ENCODE measurements at places on chromosomes 6 and 20.

DNA sequence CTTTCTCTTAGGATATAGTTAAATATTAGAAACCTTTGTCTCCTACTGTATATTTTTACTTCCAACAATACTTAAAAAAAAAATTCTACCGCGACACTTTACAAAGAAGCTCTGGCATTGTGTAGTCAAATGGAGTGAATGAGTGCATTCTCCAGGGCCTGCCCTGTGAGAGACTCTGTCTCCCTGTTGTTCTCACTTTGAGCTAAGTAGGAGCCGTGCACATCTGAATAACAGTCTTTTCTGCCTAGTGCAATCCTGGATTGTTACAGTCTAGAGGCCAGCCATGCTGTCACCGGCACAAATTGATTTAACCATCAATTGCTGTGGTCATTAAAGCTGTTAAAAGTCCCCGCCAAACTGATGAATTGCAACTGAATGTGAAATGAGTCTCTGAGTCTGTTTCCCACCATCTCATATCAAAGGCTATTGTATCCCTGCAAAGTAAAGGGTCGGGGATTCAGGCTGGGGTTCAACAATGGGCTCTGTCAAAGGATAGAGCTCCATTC is 156.0 kb downstream of the RFPL4B start:
- no peak for DNase-seq

- no peak for DNase-seq
Measured at GRCh38 chr20:59688999-59689398, 84.7 kb downstream of the PHACTR3 start.

DNA sequence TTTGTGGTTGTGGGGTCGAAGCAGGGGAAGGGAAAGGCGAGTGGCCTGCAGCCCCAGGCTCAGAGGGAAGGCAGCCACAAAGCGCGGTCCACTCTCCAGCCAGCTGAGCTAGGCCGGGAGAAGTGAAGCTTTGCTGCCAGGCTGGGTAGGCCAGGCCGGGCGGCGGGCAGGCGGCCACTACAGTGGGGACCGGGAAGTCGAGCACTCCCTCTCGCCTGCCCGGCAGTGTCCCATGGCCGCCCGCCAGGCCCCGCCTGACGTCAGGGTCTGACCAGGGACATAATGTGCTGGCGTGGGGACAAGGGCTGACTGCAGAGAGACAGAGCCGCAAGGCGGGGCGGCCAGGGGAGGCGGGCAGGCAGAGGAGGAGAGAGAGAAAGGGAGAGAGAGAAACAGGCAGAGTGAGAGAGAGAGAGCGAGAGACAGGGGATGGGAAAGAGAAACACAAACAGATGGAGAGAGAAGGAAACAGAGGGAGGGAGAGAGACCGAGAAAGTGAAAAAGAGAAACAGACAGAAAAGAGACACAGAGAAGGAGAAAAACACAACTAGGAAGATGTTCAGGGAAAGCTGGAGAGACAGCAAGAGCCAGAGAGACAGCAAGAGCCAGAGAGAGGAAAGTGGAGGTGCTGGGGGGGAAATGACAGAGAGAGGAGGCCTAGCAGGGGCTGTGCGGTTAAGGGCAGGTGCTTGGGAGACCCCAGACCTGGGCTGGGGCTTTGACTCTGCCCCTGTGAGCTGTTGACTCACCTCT is 94.5 kb upstream of the PTPN1 start:
- DNase-seq: no peak

DNA sequence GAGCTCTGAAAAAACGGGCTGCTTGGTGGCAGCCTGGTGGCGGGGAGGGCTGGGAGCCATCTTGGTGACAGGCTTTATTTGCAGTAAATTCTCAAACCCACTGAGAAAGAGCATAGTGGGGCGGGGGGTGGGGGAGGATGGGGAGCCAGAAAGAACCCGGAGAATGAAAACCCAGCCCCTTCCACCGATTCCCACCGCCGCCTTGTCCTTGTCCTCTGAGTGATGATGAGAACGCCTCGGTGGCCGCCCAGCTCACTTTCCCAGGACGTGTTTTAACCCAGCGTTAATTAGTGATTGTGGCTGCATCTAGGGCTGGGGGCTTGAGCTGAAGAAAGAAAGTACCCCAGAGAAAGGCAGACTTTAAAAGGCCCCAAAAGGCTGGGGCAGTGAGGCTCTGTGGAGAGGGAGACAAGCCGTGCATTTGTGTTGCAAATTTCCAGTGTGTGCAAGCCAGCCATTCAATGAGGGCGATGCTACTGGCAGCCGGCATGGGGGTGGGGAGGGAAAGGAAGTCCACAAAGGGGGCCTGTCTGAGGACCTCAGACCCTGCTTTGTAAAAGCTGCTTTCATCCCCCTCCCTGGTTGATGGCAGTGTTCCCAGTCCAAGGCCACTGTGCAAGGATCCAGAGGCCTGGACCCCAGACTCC is 6.2 kb upstream of the GHRH start:
- no peak for DNase-seq

GRCh38 chr20:62993856-62994494 is 12.8 kb downstream of the BHLHE23 start:
- no peak for DNase-seq

DNA sequence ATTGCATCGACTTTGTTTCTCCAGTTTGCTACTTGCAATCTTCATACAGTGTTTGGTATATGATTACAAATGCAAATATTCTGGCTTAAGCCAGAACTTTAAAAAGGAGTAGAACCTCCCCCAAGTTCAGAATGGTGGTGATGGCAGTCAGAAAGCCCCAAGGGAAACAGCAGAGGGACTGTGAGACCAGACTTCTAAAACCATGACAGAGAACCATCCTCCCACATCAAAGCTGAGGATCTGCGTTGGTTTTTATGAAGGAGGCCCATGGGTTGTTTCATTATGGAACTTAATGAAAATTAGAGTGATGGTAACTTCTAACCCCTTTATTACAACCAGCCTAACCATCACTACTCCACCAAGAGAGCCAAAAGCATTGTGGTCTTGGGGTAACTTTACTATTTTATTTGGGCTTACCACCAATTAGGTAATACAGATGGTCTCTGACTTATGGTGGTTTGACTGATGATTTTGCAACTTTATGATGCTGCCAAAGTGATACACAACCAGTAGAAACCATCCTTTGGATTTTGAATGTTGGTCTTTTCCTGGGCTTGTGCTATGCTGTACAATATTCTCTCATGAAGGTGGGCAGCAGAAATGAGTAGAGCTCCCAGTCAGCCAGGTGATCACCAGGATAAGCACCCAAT is 10.9 kb upstream of the MRS2 start:
- no peak for DNase-seq

DNA sequence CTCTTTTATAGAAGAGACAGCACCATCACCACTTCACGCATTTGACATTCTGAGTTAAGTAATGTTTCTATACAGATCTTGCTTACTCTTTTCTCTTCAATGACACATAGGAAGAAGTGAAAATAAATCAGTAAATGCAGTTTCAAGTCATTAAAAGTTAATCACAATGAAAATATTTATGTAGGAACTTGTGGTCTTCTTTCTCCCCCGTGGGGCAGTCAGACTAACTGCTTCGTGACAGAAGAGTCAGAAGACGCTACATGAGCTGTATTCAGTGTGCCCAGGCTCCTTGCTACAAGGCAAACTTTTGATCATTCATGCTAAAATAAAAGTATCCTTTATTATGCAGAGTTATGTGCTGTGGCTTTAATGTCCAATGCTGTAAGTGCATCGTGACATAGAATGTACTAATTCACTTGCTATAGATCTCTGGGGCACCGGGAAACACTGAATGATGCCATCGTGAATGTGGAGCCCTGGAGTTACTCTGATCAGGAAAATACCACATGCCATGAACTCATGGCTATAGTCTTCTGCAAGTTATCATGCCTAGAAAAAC is 117.8 kb upstream of the TRAF3IP2 start:
- no peak for DNase-seq

- DNase-seq: no peak
Measured at GRCh38 chr6:14278446-14278845, 160.9 kb downstream of the CD83 start.

- DNase-seq: no peak
Measured at GRCh38 chr20:33576432-33577125, 85.5 kb upstream of the C20orf144 start.

- no peak for DNase-seq
Measured at GRCh38 chr6:35046862-35047261, 94.3 kb downstream of the TCP11 start.

DNA sequence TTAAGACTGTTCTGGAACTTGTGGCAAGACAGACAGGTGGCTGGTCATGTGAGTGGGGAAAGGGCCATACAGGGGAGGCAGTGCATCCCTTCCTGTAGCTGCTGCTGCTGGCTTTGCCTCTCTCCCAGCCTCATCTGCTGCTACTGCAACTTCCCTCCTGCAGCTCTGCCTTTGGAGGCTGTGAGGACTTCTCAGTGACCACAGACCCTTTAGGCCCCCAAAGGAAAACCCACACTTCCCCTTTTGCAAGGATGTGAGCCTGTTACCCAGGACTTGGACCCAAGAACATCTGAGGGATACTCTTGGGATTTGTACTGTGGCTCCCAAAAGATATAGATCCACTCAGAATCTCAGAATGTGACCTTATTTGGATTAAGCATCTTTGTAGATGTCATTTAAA is 91.0 kb downstream of the TMEM170B start:
- DNase-seq: no peak

DNA sequence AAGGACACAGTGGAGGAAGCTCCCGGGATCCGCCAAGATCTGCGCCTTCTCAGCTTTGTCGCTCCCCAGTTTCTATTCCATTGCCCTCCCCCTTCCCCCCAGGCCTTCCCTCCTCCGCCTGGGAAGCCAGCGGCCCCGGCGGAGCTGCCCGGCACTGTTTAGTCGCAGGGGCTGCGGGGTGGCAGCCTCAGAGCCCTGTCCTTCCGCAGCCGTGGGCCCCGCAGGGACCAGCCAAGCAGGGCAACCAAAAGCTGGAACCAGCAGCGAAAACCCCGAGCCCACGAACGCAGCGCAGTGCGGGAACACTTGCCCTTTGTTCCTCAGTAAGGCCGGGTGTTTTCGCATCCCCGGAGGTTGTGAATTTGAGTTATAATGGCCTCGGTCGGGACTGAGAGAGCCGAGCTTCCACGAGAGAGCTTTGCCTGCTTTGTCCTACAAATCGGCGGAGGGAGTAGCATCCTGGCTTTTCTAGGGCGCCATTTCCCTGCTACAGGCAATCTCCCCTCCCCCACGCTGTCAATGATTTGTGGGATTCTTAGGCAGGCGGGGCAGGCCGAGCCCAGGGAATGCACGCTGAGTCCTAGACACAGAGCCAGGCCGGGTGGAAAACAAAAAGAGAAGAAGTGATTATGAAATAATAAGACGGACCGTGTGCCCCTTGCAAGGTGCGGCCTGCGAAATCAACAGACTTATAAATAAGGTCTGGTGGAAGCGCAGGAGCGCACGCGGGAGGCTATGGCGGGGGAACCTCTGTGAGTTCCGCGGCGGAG is 4.0 kb upstream of the TUBB2B start:
- no peak for DNase-seq

DNA sequence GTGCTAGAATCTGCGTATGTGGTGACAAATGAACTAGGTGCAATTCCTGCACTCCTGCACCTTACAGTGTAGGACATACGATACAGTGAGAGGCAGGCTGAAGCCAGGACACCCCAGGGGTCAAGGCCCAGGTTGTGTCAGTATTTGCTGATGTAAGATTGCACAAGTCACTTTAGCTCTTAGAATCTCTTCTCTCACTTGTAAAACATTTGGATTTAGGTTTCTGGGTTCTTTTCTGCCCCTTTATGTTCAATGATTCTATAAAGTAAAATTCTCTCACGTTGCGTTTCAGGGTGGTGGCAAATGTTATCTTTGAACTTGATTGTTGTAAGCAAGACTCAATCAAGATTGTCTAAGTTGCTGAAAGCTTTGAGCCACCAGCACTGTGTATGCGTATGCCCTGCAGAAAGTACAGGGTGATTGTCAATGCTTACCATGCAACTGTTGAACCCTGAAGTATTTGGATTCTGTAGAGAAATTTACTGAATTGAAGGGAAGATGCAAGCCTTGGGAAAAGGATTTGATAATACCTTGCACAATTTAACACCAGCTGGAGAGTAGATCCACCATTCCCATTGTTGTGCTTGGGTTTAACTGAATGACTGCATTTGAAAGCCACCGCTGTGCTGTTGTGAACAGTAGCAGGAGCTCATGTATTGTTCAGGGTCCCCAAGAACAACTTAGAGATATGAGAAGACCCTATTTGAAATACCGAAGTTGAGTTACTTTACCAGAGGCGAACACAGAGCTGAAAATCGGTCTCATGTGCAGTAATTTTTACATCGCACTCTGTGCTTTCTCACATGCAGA is 106.1 kb upstream of the CITED2 start:
- DNase-seq: no peak

DNA sequence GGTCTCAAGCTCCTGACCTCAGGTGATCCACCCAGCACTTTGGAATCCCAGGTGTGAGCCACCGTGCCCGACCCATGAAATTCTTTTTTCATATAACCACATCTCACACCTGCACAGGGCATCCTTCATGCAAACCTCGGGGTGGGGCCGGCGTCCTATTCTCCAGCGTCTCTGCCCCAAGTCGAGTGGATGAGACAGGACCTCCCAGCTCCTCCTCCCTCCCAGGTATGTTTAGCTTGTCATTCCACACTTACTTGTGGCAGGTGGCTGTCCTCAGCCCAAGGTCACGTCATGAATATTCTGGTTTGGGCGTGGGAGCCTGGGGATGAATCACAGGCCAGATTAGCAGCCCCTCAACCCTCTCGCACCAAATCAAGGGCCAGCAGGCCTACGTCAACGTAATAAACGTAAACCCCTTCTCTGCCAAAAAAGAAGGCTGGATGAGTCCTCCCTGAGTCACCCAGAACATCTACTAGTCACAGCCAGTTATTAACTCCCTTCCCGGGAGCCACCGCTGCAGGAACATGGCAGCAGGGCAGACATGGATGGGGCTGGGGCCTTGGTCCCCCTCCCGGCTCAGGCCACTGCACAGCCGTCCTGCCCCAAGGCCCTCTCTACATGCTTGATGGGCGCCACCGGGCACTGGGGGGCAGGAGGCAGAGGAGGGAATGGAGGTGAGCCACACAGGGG is 91.7 kb downstream of the YTHDF1 start:
- DNase-seq: no peak

DNA sequence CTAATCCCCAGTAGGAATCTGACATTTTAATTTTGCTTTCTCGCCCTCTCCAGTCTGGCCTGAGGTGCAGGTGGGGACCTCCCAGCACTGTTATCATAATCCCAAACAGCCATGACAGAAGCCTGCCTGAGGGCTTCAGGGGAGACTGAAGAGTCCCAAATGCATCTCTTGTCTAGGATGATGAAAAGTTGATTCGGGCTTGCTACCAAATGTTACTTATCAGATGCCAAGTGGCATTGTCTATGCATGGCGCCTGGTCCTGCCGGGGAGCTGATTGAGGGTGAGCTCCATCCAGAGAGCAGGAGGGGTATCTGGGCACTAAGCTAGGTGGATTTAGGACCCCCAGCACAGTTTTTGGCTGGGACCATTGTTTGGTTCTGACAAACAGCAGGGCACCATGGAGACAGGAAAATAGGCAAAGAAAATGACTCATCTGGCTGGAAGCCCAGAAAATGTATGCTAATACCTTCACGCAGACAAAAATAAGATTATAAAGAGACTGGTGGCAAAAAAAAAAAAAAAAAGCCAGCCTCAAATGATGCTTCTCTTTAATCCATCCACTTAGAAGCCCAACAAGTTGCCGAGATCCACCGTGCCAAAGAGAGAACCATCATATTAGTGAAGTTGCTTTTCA is 513.7 kb upstream of the SULF2 start:
- no peak for DNase-seq

- no peak for DNase-seq
Measured at GRCh38 chr6:74646461-74646860, 559.4 kb downstream of the COL12A1 start.
